ENCODE measurements at places on chromosomes 12 and 14.

DNA sequence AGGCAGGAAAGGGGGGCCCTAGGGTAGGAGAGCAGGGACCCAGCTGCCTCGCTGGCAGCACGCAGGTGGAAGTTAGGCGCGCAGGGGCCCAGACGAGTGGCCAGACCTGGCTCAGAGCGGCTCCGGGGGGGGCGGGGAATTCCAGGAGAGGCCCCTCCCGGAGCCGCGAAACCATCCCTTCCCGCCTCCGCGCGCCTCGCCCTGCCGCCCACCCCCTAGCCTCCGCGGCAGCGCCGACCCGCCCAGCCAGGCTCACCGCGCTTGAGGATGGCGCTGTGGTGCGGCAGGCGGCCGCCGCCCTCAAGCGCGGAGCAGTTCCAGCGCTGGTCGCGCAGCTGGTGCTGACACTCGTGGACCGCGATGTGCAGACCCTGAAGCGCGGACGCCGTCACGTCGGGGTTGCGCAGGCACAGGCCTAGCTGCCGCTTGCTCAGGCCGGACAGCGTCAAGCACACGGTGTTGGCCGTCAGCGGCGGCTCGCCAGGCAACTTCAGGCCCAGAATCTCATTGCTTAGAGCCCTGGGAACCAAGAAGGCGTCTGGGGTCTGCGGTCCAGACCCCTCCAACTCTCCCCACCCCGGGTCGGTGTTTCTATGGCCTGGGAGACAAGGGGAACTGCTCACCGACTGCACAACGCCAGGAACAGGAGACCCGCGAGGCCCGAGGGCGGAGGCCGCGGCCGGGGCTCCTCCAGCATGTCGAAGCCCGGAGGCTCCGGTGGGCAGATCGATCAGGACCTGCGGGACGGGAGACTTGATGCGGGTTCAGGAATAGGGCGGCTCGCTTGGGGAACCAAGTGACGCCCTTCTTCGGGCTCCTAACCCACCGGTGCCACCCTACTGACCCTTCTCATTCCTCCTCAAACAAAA is 1.5 kb downstream of the WNT10B start:
- no peak for DNase-seq

DNA sequence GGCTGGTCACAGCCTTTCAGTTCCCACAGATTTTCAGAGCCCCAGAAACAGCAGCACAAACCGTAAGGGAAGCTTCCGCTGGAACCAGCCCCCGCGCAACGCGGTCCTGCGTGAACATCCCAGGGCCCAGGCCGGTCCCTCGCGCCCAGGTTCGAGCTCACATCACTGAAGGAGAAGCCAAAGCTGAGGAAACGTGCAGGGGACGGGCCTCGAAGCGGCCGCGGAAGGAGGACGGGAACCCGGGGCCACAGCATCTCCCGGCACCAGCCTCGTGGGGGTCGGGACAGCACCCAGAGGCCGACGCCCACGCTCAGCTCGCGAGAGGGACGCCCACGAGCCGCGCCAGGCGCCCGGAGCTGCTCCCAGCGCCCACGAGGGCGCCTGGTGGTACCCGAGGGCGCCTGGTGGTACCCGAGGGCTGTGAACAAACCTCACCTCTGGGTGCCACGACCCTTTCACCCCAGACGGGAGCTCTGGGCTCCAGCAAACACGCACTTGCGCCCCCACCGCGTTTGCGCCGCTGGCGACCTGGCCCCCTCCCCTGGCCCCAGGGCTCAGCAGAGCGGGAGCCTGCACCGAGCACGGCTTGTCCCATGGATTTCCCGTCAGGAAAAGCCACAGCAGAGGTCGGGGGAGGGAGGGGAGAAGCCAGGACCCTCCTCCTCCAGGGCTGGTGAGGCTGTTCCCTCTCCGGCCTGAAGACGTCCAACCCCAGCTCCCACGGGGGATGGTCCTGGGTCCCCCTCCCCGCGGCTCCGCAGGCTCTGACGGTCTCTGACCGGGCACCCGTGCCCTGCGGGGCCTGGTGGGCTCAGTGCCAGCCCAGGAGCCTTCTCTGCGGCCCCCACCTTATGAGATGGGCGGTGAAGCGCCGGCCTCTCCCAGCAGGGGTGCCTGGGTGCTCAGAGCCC is 6.9 kb downstream of the LRCOL1 start:
- DNase-seq: no peak

DNA sequence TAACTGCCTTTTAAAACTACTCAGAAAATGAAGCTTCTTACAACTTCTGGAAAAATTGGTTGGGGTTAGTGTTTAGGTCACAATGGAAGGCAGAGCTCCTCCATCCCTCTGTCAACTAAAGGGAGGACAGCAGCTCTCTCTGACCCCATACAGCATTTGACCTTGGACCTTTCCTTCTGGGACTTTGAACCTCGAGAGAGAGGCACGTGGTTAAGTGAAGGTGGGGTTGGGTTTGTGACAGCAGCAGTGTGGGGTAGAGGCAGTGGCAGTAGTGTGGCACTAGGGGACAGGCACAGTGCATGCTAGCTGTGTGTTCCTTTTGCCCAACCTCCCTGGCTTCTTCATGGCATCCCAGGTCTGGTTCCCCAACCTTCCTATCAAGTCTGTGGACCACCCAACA is 9.4 kb upstream of the C12orf75 start:
- DNase-seq: no peak

- no peak for DNase-seq
Measured at GRCh38 chr12:25423355-25424050, 129.6 kb downstream of the LMNTD1 start.

GRCh38 chr12:112450725-112451124 is 32.0 kb downstream of the PTPN11 start:
- DNase-seq: no peak

DNA sequence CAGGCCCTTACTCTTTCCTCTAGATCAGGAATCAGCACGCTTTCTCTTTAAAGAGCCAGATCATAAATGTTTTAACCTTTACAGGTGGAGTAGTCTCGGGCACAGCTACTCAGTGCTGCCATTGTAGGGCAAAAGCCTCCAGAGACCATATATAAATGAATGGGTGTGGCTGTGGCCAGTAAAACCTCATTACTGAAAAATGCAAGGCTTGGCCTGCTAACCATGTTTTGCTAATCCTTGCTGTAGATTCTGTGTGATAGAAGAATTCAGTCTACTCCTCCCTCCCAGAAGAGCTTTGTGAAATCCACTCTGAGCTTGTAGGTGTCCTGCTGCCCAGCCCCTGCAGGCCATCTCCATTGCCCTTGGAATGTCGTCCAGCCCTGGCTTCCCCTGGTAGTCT is 58.1 kb downstream of the HSP90AA1 start:
- no peak for DNase-seq

- DNase-seq: no peak
Measured at GRCh38 chr14:54590481-54590880, 23.6 kb downstream of the SAMD4A start.

GRCh38 chr14:68734231-68734732 is 58.6 kb downstream of the ZFP36L1 start:
- peak; percentile 43 for DNase-seq

GRCh38 chr12:27782481-27782880 is 2.4 kb upstream of the MANSC4 start:
- no peak for DNase-seq

- DNase-seq: no peak
Measured at GRCh38 chr14:68702135-68702534, 90.7 kb downstream of the ZFP36L1 start.

Data from activated gamma-delta T cell treated with anti-CD3 and anti-CD28 coated beads, Interleukin-2, amount 50 U/mL, for 16 hours (primary cell).